ENCODE measurements at places on chromosomes 5 and 9. TPM values are rescaled to one million over a fixed set of nuclear protein-coding genes. Genes with fewer than 3 reads are reported as not detected.

- DNase-seq: no peak
Observed at GRCh38 chr5:170745481-170746071, 37.9 kb upstream of the GABRP start.

The MYMK gene
- not detected for total RNA-seq

GRCh38 chr5:140555747-140556312, 1.4 kb downstream of the SRA1 start:
- no peak for DNase-seq

DNA sequence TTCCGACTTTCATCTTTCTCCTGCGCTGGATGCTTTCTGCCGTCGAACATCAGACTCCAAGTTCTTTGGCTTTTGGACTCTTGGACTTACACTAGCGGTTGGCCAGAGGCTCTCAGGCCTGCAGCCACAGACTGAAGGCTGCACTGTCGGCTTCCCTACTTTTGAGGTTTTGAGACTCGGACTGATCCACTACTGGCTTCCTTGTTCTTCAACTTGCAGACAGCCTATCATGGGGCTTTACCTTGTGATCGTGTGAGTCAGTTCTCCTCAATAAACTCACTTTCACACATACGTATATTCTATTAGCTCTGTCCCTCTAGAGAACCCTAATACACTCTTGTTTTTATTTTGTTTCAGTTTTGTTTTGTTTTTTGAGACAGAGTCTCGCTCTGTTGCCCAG, 10.3 kb downstream of the FKBP15 start:
- no peak for DNase-seq

The OMD gene
- not detected for total RNA-seq

GRCh38 chr9:87428659-87429058, 69.0 kb upstream of the DAPK1 start:
- DNase-seq: no peak

DNA sequence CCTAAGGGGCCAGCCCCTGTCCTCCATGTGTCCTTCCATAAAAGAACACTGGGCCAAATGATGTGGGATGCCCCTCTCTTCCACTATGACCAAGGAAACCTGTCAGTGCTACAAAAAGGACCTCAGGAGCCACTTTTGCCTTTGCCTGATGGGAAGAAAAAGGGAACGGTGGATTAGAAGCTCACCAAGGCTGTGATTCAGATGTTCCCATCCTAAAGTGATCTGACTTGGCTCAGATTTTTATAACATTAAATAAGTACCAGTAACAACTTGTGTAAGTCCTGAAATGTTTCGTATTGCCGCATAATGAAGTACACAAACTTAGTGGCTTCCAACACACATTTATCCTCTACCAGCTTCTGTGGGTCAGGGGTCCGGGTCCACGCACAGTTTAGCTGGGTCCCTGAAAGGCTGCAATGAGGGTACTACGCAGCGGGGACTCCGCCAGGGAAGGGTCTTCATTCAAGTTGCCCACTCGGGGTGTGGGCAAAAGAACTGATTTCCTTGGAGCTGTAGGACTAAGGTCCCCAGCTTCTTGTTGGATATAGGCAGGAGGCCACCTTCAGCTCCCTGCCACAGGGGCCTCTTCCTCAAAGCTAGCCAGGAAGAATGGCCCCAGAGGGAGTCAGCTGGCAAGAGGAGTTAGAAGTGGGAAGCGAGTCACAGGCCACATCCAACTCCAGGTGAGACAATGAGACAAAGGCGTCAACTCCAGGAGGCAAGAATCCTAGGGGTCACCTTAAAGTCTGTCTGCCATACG, 60.4 kb downstream of the RAPGEF1 start:
- no peak for DNase-seq

GRCh38 chr9:89749500-89750116, 144.8 kb downstream of the GADD45G start:
- no peak for DNase-seq

The CCDC152 gene
- total RNA-seq: 0.13 TPM

DNA sequence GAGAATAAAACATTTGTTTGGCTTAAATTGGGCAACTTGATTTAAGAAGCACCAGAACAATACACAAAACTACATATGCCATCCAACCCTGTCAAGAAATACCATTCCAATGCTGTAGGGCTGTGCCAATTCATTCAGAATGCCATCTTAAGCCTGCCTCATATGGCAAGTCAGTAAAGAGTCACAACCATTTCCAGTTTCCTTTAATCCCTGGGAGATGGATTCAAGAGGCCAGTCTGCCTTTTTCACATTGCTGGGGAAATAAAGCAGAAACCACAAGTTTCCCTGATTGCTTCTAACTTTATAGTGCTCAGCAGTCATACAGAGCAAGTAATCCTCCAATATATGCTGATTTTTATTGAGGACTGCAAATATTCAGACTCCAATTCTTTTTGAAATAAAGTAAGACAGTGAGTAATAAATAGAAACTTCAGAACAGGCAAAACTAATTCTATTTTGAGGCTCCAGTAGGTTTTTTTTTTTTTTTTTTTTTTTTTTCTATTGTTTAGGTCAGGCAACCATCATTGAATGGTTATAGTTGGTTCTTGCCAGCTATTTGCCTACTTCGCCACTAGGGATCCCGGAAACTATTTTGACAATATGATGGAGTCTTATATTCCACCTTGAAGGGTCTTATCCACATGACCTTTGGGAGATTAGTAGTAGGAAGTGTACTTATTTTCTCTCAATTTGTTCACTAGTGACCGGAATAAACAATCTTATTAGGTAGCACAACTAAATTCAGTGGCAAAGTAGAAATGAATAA, 400.9 kb upstream of the MEF2C start:
- DNase-seq: no peak

DNA sequence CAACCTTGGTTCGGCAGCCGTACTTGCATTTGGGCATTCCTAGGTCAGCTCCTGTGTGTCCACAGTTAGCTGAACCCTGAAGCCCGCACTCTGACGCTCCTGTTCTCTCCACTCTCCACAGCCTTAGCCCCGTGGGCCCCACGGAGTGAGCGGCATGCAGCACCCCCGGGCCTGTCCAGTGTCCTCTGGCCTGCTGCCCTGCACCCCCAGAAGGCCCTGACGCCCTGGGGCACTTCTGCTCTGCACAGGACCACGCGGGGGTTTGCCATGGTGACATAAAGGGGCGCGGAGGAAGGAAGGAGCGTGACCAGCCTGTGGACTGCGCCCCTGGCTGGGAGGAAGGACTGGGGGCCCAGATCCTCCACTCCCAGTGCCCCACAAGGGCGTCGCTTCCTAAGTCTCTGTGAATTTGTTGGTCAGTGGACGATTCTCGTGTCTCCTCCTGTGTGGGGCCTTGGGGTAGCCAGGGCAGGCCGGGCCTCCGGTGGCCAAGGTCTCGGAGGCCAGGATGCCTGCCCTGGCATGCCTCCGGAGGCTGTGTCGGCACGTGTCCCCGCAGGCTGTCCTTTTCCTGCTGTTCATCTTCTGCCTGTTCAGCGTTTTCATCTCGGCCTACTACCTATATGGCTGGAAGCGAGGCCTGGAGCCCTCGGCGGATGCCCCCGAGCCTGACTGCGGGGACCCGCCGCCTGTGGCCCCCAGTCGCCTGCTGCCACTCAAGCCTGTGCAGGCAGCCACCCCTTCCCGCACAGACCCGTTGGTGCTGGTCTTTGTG, 13.0 kb downstream of the NDST1 start:
- no peak for DNase-seq

The SLC46A2 gene
- not detected for total RNA-seq

The CAVIN4 gene
- 1.2 TPM for total RNA-seq

- no peak for DNase-seq
Observed at GRCh38 chr9:36948051-36948450, 86.0 kb downstream of the PAX5 start.

The ELP1 gene
- 25.5 TPM for total RNA-seq

- DNase-seq: no peak
Observed at GRCh38 chr5:97164846-97165245, 18.2 kb downstream of the RIOK2 start.

DNA sequence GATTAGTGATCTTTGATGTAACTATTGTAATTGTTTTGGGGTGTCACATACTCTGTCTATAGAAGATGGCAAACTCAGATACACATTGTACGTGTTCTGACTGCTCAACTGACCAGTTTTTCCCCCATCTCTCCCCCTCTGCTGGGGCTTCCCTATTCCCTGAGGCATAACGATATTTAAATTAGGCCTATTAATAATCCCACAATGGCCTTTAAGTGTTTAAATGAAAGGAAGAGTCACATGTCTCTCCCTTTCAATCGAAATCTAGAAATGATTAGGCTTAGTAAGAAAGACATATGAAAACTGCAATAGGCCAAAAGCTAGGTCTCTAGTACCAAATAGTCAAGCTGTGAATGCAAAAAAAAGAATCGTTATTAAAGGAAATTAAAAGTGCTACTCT, 265.6 kb downstream of the TMEM232 start:
- DNase-seq: no peak
